ENCODE measurements at places on chromosomes 1 and 21.
A peak's percentile ranks its signal among the peaks of the same experiment; 100 is the strongest.

DNA sequence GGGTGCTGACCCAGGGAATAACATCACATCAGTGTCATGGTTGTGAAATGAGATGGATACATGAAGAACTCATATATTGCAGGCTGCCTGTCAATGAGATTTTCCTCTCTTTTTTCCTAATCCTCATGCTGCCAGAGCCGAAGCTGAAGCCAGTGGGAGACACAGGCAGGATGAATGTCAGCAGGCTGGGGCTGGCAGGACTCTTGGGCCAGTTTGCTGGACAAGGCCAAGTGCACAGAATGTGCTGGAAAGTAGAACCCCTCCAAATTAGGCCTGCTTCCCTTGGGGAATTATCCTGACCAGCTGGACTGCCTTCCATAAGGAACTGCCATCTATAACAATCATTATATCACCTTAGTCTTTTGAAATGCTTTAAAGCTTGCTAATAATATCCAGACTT lies 31.4 kb downstream of the SLC44A3 start:
- no peak for DNase-seq

GRCh38 chr1:168481586-168481985 lies 62.2 kb downstream of the XCL2 start:
- DNase-seq = no peak

GRCh38 chr1:64502931-64503330 lies 33.0 kb downstream of the CACHD1 start:
- no peak for DNase-seq

DNA sequence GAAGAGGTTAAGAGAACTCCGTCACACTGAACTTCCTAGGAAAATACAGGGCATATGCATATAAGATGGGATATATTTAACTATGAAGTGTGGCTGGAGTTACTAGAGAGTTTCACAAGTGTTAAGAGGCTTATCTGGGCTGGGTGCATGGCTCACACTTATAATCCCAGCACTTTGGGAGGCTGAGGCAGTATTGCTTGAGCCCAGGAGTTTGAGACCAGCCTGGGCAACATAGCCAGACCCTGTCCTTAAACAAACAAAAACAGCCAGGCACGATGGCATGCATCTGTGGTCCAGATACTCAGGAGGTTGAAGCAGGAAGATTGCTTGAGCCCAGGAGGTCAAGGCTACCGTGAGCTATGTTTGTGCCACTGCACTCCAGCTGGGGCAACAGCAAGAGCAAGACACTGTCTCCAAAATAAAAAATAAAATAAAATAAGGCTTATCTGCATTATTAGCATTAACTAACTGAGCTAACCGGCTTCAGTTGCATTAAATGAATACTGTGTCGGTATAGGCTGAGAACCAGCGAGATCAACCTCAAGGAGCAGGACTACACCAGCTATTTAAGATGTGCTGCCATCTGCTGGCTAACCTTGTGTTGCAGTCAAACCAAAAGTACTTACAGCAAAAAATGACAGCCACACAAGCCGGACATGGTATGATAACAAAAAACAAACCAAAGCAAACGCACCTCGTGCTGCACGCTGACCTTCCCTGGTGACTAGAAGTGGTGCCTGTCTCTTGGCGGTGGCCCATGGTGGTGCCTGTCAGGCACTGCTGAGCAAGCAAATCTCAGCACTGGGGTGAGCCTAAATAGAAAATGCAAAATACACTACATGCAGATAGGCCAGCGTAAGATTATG lies 19.7 kb upstream of the RBBP5 start:
- peak; percentile 90 for DNase-seq

DNA sequence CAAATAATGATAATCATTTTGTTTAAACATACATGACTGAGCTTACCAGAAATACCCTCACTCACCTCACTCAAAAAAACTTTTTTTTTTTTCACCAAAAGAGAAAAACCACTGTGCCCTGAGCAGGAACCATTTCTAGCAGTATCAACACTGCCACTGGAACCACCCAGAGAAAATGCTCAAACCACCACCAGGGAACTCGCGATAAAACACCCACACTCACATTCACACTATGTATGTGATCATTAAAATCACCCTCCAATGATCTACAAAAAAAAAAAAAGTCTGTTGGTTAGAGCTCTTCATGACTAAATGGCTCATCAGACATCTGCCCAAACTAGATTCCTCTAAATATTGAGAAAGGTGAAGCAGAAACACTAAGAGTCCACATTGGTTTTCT lies 11.5 kb downstream of the TIAM1 start:
- no peak for DNase-seq

DNA sequence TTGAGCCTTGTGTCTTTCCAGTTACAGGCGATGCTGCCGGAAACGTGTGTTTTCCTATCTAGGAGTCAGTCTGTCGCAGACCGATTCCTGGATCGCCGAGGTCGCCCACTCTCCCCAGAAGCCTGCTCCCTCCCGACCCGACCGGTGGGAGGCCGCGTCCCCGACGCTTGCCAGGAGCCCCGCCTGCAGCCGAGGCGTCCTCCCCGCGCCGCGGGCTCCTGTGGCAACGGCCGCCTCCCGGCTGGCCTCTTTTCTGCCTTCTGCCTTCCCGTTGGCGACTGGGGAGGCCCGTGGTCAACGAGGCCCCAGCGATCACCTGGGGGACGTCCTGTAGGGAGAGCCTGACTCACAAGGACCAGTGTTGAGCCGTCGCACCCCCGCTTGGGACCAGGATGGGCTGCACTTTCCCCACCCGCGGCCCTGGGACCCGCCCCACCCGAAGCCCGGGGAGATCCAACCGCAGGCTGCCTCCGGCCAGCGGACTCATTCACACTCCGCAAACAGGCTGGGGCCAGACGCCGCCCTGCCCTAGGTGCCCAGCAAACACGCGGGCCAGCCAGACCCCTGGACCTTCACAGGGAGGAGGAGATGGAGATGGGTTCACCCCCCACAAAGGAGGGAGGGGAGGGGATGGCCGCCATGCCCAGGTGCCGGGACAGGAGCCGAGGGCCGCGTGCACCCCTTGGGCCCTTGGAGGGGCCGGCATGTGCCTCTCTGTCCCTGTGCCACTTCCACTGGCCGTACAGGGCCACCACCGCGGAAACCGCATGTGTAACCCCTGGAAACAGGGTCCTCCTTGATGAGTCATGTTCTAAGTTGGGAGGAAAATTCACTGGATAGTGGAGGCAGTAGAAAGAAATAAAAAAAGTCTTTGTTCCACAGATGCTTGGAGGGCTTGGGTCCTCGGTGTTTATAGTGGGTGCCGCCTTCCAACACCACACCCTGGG lies 7.2 kb upstream of the COL6A1 start:
- DNase-seq = no peak

GRCh38 chr1:215473943-215474342 lies 93.2 kb upstream of the KCTD3 start:
- no peak for DNase-seq

DNA sequence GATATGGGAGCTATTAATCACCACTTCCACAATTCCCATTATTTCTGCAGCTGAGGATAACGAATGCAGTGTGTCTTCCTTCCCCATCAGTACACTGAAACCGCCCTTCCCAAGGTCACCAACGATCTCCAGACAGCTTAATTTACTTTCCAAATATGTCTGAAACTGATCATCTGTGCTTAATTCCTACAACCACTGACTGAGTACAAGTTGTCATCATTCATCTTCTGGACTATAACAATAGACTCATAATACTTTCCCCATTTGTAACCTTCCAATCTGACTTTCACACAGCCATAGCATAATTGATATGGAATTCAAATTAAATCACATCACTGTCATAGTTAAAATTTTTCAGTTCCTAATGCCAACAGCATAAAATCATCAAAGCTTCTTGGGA lies 17.4 kb downstream of the DNM3 start:
- no peak for DNase-seq

- peak; percentile 33 for DNase-seq
Measured at GRCh38 chr1:171794085-171794484, 12.6 kb downstream of the METTL13 start.

GRCh38 chr1:94265011-94265422 lies 27.6 kb upstream of the ARHGAP29 start:
- no peak for DNase-seq

DNA sequence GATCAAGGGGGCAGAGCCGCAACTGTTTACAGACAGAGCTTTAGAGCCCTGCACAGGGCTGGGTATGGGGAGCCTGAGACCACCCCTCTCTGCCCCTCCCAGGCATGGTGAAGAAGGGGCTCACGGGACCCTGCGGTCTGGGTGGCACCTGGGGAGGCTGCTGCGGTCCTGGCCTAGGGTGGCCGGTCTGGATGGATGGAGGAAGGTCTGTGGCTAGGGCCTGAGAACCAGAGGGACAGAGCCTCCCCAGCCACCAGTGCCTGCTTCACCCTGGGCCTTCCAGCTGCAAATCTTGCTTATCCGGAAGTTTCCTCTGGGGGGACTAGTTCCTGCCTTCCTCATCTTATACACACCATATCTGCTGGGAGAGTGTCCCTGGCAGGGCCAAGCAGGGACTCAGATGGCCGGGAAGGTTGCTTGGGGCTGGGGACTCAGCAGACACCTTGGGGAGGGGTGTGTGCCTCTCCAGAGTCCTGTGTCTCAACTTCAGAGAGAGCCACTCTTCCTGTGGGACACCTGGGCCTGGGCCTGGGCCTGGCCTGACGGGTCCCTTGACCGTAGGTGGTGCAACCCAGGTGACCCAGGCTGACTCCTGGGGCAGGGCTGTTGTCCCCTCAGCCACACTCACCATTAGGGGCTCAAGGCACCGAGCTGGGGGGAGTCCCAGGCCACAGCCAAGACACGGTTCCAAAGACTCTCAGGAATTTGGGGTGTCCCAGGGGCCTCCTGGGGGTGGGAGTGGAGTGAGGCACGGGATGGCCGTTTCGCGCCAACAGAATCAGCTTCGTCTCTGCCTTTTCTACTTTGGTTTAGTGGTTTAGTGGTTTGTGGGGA lies 52.0 kb upstream of the ACTRT2 start:
- no peak for DNase-seq

DNA sequence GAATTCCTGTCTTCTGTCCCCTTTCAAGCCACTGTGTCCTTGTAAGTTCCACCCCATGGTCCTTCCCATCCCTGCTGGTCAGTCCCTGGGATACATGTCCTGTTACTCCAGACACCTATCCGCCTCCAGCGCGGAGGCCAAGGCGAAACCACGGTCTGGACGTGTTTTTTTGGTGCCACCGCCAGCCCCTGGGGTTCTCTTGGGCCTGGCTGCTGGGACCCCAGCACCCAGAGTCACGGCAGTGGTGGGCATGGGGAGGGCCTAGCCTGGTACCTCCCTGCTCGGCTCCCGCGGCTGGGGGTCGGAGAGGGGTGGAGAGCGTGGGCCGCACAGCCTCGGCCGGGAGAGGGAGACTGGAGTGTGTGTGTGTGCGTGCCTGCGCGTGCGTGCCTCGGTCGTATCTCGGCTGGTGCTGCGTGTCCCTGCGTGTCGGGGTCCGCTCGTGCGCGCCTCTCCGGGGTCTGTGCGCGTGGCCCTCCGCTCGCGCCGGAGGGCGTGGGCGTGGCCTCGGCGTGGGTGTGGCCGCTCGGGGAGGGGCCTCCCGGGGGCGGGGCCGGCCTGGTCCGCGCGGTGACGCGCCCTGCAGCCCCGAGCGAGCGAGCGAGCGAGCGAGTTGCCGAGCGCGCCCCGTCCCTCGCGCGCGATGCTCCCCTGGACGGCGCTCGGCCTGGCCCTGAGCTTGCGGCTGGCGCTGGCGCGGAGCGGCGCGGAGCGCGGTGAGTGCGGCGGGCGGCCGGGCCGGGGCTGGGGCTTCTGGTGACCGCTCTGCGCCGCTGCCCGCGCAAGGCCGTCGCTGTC lies at the start of gene VWA1:
VWA1 (plus strand) TSS at position 585 of the 798 bp plus-strand sequence; CDS start at position 644, 59 bp downstream.
- DNase-seq = peak; percentile 46

DNA sequence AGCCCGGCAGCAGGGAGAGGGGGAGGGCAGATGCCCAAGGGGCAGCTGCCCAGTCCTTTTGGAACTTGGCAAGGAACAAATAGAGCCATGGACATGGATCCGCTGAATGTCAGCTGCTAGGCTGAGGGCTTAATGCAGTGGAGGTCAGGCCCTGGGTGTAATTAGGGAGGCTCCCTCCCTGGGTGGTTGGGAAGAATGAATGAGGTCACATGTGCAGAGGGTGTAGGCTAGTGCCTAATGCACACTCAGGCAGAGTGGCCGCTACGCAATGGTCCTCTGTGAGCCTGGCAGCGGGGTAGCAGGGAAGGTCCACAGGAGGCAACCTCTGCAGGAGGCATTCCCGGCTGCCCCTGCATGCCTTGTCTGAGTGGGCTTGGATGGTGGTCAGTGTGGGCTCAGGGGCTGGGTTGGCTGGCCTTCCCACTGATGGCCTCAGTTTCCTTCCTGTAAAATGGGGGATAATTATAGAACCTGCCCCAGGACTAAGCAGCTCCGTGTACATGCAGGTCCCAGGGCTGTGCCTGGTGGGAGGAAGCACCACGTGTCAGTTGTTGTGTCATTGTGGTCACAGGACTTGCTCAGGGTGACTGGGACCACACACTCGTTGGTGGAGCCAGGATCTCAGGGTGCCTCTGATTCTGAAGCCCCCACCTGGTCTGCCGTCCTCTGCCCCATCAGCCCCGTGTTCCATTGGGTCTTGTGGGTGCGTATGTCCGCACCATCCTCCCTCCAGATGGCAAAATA lies 81.6 kb upstream of the ACTL8 start:
- no peak for DNase-seq

- DNase-seq = no peak
Measured at GRCh38 chr1:13703558-13704490, 3.8 kb downstream of the PRDM2 start.

DNA sequence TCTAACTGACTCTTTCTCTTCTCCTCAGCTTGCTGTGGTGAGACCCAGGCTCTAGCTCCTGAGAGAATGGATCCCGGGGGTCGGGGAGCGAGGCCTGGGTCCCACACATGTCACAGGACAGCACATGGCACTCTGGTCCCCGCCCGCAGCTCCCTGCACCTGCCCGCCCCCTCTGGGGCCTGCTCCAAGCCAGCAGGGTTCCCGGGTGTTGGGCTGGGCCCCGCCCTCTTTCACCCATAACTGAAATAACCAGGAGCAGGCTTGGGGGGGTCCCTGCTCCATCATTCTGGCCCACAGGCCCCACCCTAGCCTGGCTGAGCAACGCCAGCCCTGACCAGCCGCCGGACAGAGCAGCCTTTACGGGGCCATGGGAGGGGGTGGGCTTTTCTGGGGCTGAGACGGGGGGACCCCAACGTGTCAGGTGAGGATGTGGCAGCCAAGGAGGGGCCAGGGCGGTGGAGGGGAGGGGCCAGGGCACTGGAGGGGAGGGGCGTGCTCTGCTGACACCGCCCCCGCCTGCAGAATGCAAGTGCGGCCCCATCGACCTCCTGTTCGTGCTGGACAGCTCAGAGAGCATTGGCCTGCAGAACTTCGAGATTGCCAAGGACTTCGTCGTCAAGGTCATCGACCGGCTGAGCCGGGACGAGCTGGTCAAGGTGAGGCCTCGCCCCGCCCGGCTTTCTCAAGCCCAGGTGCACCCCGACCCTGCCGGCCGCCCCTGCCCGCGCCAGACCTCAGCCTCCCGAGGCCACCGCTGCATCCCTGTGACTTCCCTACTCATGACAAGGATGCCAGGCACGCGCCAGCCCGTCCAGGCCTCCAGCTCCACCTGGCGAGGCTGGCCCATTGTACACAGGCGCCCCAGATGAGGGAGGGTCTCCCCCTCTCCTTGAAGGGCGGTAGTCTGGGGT lies 19.4 kb downstream of the COL6A1 start:
- DNase-seq = no peak

GRCh38 chr1:22132517-22133235 lies 10.2 kb downstream of the WNT4 start:
- DNase-seq = no peak

All from Kasumi-1 (cell line).